ENCODE measurements at places on chromosomes 6 and 20. TPM values are rescaled to one million over a fixed set of nuclear protein-coding genes. Genes with fewer than 3 reads are reported as not detected.

DNPH1 gene
- 68.3 TPM for total RNA-seq

OR14J1 gene
- not detected for total RNA-seq

MYLK4 gene
- 0.24 TPM for total RNA-seq

TDP2 gene
- total RNA-seq: 50.6 TPM

DNA sequence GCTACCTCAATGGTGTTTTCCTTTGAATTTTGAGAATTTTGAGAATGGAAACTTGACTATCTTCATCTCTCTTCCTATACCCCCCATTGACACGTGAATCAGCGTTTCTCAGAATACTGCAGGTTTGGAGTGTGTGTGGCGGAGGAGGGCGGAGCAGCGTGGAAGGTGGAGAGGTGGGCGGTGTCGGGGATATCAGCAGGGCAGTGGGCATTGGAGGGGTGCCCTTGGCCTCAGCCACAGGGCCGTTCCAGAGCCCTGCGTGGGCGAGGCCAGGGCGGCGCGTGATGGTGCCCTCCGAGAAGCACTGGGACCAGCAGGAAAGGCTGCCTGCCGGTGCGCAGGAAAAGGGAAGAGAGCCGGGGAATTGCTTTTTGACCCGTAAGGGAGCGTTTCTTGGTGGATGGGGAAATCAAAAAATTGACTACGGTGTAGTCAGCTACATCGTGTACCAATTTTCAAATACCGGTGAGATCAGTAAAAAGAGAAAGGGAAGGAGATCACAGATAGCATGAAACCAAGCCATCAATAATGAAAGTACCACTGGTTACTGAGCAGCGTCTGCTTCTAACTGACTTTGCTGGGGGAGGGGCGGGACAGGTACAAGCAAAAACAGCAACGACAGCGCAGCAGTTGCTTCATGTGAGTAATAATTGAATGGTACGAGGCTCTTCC lies 82.7 kb upstream of the DUSP22 start:
- no peak overlapping the region for H3K27ac ChIP-seq
- H3K4me3 ChIP-seq: peak overlapping the region; percentile 49
- H3K36me3 ChIP-seq: no peaks in the 10 kb centered on the region
- no peaks in the 10 kb centered on the region for H3K4me1 ChIP-seq
- no peaks in the 10 kb centered on the region for H3K27me3 ChIP-seq
- DNase-seq: peak; percentile 42

GRCh38 chr6:14372734-14373489 lies 255.3 kb downstream of the CD83 start:
- H3K27me3 ChIP-seq: no peaks in the 10 kb centered on the region
- H3K36me3 ChIP-seq: no peaks in the 10 kb centered on the region
- no peak overlapping the region for H3K27ac ChIP-seq
- no peak overlapping the region for H3K4me3 ChIP-seq

DNA sequence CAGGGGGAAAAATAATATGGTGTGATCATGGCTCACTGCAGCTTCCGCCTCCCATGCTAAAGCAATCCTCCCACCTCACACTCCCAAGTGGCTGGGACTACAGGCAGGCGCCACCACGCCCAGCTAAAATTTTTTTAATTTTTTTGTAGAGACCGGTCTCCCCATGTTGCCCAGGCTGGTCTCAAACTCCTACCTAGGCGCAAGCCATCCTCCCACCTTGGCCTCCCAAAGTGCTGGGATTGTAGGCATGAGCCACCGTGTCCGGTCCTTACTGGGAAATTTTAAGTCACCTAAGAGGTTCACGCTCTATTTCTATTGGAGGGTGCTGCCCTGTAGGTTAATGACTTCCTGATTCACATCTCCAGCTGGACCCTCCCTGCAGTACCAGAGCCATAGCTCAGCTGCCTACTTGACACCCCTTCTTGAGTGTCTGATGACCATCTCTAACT lies 626 bp upstream of the CDK5RAP1 start:
- peak overlapping the region; percentile 73 for H3K27ac ChIP-seq
- no peaks in the 10 kb centered on the region for H3K27me3 ChIP-seq
- no peak for DNase-seq
- peaks cover 25% of the 10 kb centered on the region for H3K4me1 ChIP-seq
- peak overlapping the region; percentile 76 for H3K4me3 ChIP-seq

- no peaks in the 10 kb centered on the region for H3K27me3 ChIP-seq
- DNase-seq: peak; percentile 77
- peak within 1 kb of the TSS; percentile 70 for H3K4me3 ChIP-seq
- H3K27ac ChIP-seq: peak within 1 kb of the TSS; percentile 56
Observed at GRCh38 chr20:44909872-44910689, at the start of gene PABPC1L. Gene PABPC1L (plus strand): TSS chr20:44910060. CDS start chr20:44910144, 84 bp downstream.

DNA sequence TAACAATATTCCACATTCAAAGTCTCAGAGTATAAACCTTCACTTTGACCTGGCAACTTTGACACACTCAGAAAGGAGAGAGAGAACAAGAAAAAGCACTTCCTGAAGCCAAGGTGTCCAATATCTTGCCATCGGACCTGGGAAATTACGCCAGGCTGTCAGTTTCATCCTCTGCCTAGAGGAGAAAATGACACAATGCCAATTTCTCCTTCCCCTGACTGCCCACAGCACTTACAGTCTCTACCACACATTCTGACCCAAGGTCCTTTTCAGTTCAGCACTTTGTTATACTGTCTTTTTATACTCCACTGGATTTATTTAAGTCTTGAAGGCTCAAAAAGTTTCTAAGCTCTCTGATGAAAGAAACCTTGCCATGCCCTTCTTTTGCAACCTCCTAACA lies 250.4 kb downstream of the GMPR start:
- H3K4me1 ChIP-seq: peaks cover 50% of the 10 kb centered on the region
- no peak overlapping the region for H3K4me3 ChIP-seq
- H3K27me3 ChIP-seq: no peaks in the 10 kb centered on the region
- no peak overlapping the region for H3K27ac ChIP-seq
- DNase-seq: no peak
- H3K36me3 ChIP-seq: no peaks in the 10 kb centered on the region

All from CD8-positive, alpha-beta memory T cell (primary cell).